Activated T-cell treated with anti-CD3 and anti-CD28 coated beads, Interleukin-2, amount 50 U/mL, for 24 hours (primary cell): ENCODE measurements at places on chromosomes 6 and 20.

- no peaks in the 10 kb centered on the region for H3K36me3 ChIP-seq
- no peak overlapping the region for H3K4me3 ChIP-seq
- no peak overlapping the region for H3K27ac ChIP-seq
Measured at GRCh38 chr20:13261460-13262301, 40.6 kb downstream of the ISM1 start.

GRCh38 chr20:59071216-59071615 is 28.6 kb upstream of the PRELID3B start:
- no peak overlapping the region for H3K4me3 ChIP-seq
- H3K36me3 ChIP-seq, result no peaks in the 10 kb centered on the region
- H3K27ac ChIP-seq, result no peak overlapping the region
- peaks cover 36% of the 10 kb centered on the region for H3K4me1 ChIP-seq
- peaks cover 13% of the 10 kb centered on the region for H3K27me3 ChIP-seq
- DNase-seq, result no peak

DNA sequence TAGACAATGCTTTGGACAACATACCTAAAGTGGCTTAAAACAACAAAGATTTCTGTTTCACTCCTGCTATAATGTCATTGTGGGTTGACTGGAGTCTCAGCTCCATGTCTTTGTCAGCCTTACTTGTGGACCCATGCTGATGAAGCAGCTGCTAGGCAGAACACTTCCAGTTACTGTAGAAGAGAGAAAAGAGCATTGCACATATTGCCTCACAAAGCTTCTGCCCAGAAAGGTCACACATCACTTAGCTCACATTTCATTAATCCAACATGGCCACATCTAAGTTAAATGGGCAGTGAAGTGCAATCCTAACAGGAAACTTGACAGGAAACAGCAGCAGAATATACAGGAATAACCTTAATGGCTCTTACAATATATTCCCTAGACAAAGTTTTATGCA is 480.5 kb upstream of the HTR1E start:
- no peak overlapping the region for H3K4me3 ChIP-seq
- no peaks in the 10 kb centered on the region for H3K4me1 ChIP-seq
- H3K27me3 ChIP-seq, result no peaks in the 10 kb centered on the region
- DNase-seq, result no peak
- no peak overlapping the region for H3K27ac ChIP-seq

- H3K36me3 ChIP-seq, result no peaks in the 10 kb centered on the region
- no peak for DNase-seq
- no peaks in the 10 kb centered on the region for H3K27me3 ChIP-seq
- peaks cover 20% of the 10 kb centered on the region for H3K4me1 ChIP-seq
- H3K4me3 ChIP-seq, result no peak overlapping the region
Measured at GRCh38 chr20:33005132-33005566, 916 bp upstream of the SUN5 start.

- DNase-seq, result no peak
- H3K27ac ChIP-seq, result no peak overlapping the region
- H3K27me3 ChIP-seq, result no peaks in the 10 kb centered on the region
- no peaks in the 10 kb centered on the region for H3K36me3 ChIP-seq
- no peaks in the 10 kb centered on the region for H3K4me1 ChIP-seq
Measured at GRCh38 chr20:13113731-13114130, 105.0 kb downstream of the SPTLC3 start.

DNA sequence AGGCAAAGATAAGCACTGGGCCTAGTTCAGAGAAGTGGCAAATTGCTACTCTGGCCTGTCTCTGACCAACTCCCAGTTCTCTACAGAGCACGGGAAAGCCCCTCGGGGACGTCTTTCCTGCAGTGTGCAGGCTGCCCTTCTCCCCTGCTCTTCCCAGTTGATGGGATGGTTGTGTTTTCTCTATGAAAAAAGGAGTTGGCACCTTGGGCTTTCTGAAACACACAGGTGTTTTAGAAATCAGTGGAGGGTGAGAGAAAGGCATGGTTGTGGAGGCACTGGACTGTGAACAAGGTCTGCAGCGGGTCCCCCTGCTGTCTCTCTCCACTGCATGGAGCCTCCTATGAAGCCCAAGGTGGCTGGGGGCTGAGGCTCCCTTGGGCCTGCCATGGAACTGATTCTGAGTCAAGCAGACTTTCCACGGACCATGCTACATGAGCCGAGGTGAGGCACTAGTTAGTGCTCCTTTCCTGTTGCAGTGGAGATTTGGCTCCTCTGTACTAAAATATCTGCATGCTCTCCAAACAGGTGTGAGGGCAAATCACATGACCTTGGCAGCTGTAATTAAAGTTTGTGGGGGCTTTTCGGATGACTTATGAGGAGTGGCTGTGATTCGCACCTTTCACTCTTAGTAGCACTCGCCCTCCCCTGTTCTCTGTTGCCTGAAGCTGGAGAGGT is 16.3 kb downstream of the GTSF1L start:
- peaks cover 91% of the 10 kb centered on the region for H3K36me3 ChIP-seq
- no peak overlapping the region for H3K4me3 ChIP-seq
- H3K27ac ChIP-seq, result no peak overlapping the region
- H3K27me3 ChIP-seq, result no peaks in the 10 kb centered on the region
- no peaks in the 10 kb centered on the region for H3K4me1 ChIP-seq
- no peak for DNase-seq

DNA sequence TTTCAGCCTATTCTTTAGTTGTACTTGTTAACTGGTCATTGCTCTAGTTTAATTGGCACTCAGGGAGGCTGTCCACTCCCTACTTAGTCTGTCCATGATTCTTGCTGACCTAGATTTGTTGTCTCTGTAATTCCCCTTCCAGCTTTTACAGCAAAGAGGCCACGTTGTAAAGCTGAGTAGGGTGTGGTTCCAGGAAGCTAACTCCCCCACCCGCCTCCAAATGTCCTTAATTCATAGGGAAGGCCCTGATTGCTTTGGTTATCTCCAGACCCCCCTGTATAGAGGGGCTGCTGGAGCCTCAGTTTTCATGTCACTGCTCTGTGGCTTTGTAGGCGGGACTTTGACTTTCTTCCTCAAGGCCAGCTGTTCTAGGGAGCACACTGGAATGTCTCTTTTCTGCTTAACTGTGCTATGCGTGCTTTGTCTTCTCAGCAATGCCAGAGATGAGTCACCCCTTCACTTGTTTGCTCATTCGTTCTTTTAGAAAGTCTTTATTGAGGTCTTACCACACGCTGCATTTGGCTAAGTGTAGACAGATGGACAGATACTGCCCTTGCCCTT is 175.1 kb upstream of the JAG1 start:
- no peak overlapping the region for H3K27ac ChIP-seq
- no peak for DNase-seq
- H3K36me3 ChIP-seq, result no peaks in the 10 kb centered on the region
- no peaks in the 10 kb centered on the region for H3K4me1 ChIP-seq
- H3K4me3 ChIP-seq, result no peak overlapping the region
- no peaks in the 10 kb centered on the region for H3K27me3 ChIP-seq

- H3K4me1 ChIP-seq, result peaks cover 25% of the 10 kb centered on the region
- no peak for DNase-seq
- no peaks in the 10 kb centered on the region for H3K36me3 ChIP-seq
- no peaks in the 10 kb centered on the region for H3K27me3 ChIP-seq
Measured at GRCh38 chr6:14280766-14281293, 163.3 kb downstream of the CD83 start.

- H3K27me3 ChIP-seq, result no peaks in the 10 kb centered on the region
- peak overlapping the region; percentile 98 for H3K27ac ChIP-seq
- peak; percentile 80 for DNase-seq
Measured at GRCh38 chr6:26196846-26197635, 109.8 kb downstream of the HFE start.

DNA sequence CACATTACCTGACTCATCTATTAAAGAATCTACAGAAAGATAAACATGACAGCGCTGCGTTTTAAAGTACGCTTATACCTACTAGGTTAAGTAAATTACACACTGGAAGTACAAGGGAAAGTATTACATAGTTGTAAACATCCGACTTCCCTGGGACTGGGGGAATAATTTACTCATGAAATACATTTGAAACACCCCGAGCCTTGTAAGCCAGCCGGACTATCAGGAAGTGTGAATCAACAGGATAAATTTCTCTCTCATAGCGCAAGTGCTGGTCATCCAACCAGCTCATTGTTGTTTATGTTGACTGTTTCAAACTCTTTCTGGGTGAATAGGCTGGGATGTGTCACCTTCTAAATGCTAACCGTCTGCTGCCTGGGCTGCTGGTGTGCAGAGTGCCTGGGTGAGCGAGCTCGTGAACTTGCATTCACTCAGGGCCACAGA is 4.9 kb downstream of the BMP6 start:
- peaks cover 85% of the 10 kb centered on the region for H3K27me3 ChIP-seq
- no peak overlapping the region for H3K27ac ChIP-seq
- H3K36me3 ChIP-seq, result no peaks in the 10 kb centered on the region
- no peak overlapping the region for H3K4me3 ChIP-seq

- no peaks in the 10 kb centered on the region for H3K4me1 ChIP-seq
- no peaks in the 10 kb centered on the region for H3K36me3 ChIP-seq
- no peak overlapping the region for H3K27ac ChIP-seq
- no peak overlapping the region for H3K4me3 ChIP-seq
- H3K27me3 ChIP-seq, result no peaks in the 10 kb centered on the region
- no peak for DNase-seq
Measured at GRCh38 chr20:13865791-13866351, 81.0 kb downstream of the NDUFAF5 start.

DNA sequence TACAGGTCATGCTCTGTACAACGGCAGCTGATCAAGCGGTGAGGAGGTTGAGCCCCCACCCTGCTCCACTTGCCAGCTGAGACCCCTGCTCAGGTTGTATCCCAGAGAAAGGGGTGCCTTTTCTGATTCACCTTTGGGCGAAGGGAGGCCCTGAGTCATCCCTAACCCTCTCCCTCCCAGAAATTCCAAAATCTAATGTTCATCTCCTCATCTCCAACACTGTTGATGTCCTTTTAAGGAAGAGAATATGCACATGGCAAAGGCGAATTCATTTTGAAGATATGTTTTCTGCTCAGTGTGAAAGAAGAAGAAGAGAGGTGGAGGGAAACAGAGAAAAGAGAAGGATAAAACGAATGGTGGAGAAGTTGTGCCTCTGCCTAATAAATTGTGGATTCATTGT is 120.5 kb downstream of the SCML4 start:
- peaks cover 17% of the 10 kb centered on the region for H3K4me1 ChIP-seq
- no peaks in the 10 kb centered on the region for H3K27me3 ChIP-seq
- no peak for DNase-seq
- H3K27ac ChIP-seq, result no peak overlapping the region
- peaks cover 34% of the 10 kb centered on the region for H3K36me3 ChIP-seq
- no peak overlapping the region for H3K4me3 ChIP-seq

DNA sequence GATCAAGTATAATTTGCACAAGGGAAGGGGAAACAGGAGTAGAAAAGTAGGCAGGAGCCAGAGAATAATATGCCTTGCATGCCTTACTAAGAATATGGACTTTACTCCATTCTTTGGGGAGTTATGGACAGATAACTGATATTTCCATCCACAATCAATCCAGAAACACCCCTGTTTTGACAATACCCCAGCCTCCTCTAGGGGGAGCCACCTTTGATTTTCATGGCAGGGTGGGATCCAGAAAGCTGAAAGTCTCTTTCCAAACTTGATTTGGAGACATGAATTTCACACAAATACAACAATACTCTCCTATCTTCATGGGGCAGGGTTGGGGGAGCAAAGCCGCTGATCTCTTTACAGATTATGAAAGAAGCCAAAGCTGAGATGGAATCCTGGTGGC is 404.1 kb downstream of the FOXA2 start:
- no peak overlapping the region for H3K27ac ChIP-seq
- no peaks in the 10 kb centered on the region for H3K36me3 ChIP-seq
- no peaks in the 10 kb centered on the region for H3K27me3 ChIP-seq
- H3K4me1 ChIP-seq, result no peaks in the 10 kb centered on the region
- no peak for DNase-seq

DNA sequence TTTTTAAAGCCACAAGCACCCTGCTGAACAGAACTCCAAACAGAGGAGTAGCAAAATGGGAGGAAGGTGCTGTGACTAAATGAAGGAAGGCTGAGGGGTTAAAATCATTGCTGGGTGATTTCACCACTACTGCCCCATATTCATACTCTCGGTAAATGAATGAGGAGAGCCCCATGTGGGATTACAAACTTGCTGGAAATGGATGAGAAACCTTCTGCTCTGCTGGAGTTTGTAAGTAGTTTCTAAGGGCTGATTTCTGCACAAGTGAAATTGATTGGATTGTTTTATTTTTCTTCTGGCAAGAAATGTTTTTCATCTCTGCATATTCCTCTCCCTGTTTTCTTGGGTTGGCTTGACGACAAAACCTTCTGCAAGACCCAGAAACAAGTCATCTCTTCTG is 533.5 kb upstream of the MMS22L start:
- no peaks in the 10 kb centered on the region for H3K4me1 ChIP-seq
- H3K4me3 ChIP-seq, result no peak overlapping the region
- no peaks in the 10 kb centered on the region for H3K36me3 ChIP-seq
- no peak overlapping the region for H3K27ac ChIP-seq
- DNase-seq, result no peak
- H3K27me3 ChIP-seq, result no peaks in the 10 kb centered on the region

DNA sequence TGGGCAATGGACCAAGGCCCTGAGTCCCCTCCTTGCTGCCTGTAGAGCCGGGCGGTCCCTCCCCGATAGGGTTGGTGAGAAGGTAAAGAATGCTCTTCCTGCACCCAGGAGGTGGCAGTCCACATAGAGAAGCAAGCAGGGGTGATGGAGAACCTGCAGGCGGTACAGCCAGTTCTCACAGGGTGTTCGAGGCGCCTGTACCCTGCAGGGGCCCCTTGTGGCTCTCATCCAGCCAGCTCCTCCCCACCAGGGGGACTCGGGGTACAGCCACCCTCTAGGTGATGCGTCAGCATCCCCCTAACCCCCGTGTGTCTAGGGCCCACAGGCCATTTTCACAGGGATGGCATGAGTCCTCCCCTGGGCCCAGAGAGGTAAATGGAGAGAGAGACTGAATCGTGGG is 5.1 kb upstream of the COL9A3 start:
- H3K4me3 ChIP-seq, result no peak overlapping the region
- H3K27ac ChIP-seq, result peak overlapping the region; percentile 26
- peaks cover 20% of the 10 kb centered on the region for H3K27me3 ChIP-seq
- no peak for DNase-seq

DNA sequence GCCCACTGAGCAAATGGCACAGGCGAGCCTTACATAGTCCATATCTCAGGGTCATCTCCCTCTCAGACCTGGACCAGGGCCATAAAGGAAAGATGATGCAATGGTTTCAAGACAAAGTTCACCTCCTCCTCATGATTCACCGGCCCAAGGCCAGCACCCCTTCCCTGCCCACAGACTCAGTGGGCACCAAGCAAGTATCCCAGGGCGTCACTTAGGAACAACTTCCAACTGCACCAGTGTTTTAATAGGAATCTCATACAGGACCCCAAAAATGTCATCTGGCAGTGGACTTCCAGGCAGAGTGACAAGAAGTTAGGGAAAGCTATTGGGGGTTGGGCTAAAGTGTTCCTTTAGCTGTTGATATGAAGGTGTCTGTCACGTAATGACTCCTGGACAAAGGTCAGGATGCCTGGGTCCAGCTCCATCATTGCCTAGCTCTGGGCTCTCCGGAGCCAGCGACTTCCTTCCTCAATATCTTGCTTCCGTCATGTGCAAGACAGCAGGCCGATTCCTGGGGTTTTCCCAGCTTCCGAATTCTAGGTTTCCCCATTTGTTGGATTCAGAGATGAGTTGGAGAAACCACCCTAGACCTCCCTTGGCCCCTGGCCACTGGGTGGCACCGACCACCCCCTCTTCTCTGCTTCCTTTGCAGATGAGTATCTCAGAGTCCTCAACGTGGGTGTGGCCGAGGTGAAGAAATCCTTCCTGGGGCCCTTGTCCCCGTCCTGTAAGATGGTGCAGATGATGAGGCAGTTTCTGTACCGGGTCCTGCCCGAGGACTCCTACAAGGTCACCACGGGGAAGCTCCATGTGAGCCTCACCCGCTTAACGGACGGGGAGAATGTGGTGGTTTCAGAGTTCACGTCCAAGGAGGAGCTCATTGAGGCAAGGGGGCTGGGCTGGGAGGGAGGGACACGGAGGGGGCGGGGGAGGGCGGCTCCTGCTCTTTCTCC is 21.1 kb downstream of the PNPLA1 start:
- DNase-seq, result no peak
- no peak overlapping the region for H3K4me3 ChIP-seq
- peaks cover 7% of the 10 kb centered on the region for H3K4me1 ChIP-seq
- H3K36me3 ChIP-seq, result no peaks in the 10 kb centered on the region
